Smooth muscle cell of the pulmonary artery (primary cell): ENCODE measurements at places on chromosomes 4 and X. TPM values are rescaled to one million over a fixed set of nuclear protein-coding genes. Genes with fewer than 3 reads are reported as not detected.

VCX3A gene
- not detected in 2 replicates for total RNA-seq

TEX13B gene
- not detected in 2 replicates for total RNA-seq

IGBP1 gene
- total RNA-seq, result 56.6 and 74.7 TPM in 2 replicates

FAT1 gene
- total RNA-seq, result 538 and 677 TPM in 2 replicates

HS3ST1 gene
- total RNA-seq, result 0.65 and 0.86 TPM in 2 replicates

IQSEC2 gene
- total RNA-seq, result 8.7 and 9.9 TPM in 2 replicates

TMEM156 gene
- total RNA-seq, result 0.20 TPM in 1 of 2 replicates, not detected in the other

PASD1 gene
- not detected in 2 replicates for total RNA-seq

ARHGAP4 gene
- 0.39 and 1.4 TPM in 2 replicates for total RNA-seq

ADH6 gene
- not detected in 2 replicates for total RNA-seq

EOLA1 gene
- 13.8 and 14.3 TPM in 2 replicates for total RNA-seq
